ENCODE measurements at places on chromosomes 6 and 20. TPM values are rescaled to one million over a fixed set of nuclear protein-coding genes. Genes with fewer than 3 reads are reported as not detected.

The PRRT1 gene
- 0.78 TPM for total RNA-seq

The CAGE1 gene
- total RNA-seq: under 0.01 TPM

The LRRN4 gene
- total RNA-seq: not detected

The HDDC2 gene
- 22.9 TPM for total RNA-seq

The LGSN gene
- total RNA-seq: 0.47 TPM

The LY6G6C gene
- total RNA-seq: 0.31 TPM

The C4B gene
- total RNA-seq: 9.2 TPM

The LRP11 gene
- total RNA-seq: 35.2 TPM

The GNAS-AS1 gene
- 0.94 TPM for total RNA-seq

The CNBD2 gene
- 5.5 TPM for total RNA-seq

The BEND3 gene
- 6.2 TPM for total RNA-seq

The GPX5 gene
- total RNA-seq: not detected

The PGC gene
- not detected for total RNA-seq

The CRISP2 gene
- not detected for total RNA-seq

The C20orf204 gene
- total RNA-seq: 1.2 TPM

The COL9A1 gene
- 4.4 TPM for total RNA-seq

The LPA gene
- 1.4 TPM for total RNA-seq

The CST9L gene
- total RNA-seq: not detected

The FAM50B gene
- total RNA-seq: 20.6 TPM

The KIAA1755 gene
- 0.94 TPM for total RNA-seq

The ZNF391 gene
- total RNA-seq: 3.7 TPM

The PACRG gene
- 6.7 TPM for total RNA-seq

The SOBP gene
- total RNA-seq: 56.9 TPM

The CD24 gene
- 1,048 TPM for total RNA-seq

The ASXL1 gene
- 70.2 TPM for total RNA-seq

The NDRG3 gene
- 43.7 TPM for total RNA-seq

The LTA gene
- total RNA-seq: not detected
